ENCODE measurements at places on chromosomes 12 and 14. TPM values are rescaled to one million over a fixed set of nuclear protein-coding genes. Genes with fewer than 3 reads are reported as not detected.

RILPL2 gene
- 6.3 TPM for total RNA-seq

SERPINA3 gene
- not detected for total RNA-seq

TAS2R9 gene
- not detected for total RNA-seq

VWF gene
- total RNA-seq = not detected

HAL gene
- 0.38 TPM for total RNA-seq

PTPRB gene
- total RNA-seq = not detected

ZNF839 gene
- 11.9 TPM for total RNA-seq

OVCH1 gene
- total RNA-seq = not detected

GARIN6 gene
- total RNA-seq = not detected

PAX9 gene
- not detected for total RNA-seq

TOGARAM1 gene
- total RNA-seq = 10.7 TPM

- H3K27ac ChIP-seq = no peak overlapping the region
- no peaks in the 10 kb centered on the region for H3K36me3 ChIP-seq
- no peak for DNase-seq
- no peak overlapping the region for H3K4me3 ChIP-seq
- no peaks in the 10 kb centered on the region for H3K4me1 ChIP-seq
- peaks cover 15% of the 10 kb centered on the region for H3K27me3 ChIP-seq
Measured at GRCh38 chr12:116620492-116621191, 61.5 kb downstream of the MAP1LC3B2 start.

GRCh38 chr12:95582230-95583058 is 31.2 kb upstream of the USP44 start:
- H3K4me3 ChIP-seq = no peak overlapping the region
- H3K4me1 ChIP-seq = no peaks in the 10 kb centered on the region

- no peaks in the 10 kb centered on the region for H3K27me3 ChIP-seq
- no peak overlapping the region for H3K4me3 ChIP-seq
- DNase-seq = no peak
- no peaks in the 10 kb centered on the region for H3K4me1 ChIP-seq
Measured at GRCh38 chr12:20211541-20211940, 156.8 kb upstream of the PDE3A start.

GRCh38 chr12:102425109-102426039 is 55.0 kb downstream of the IGF1 start:
- H3K36me3 ChIP-seq = peaks cover 1% of the 10 kb centered on the region
- no peak overlapping the region for H3K27ac ChIP-seq
- no peak overlapping the region for H3K4me3 ChIP-seq
- DNase-seq = no peak
- H3K4me1 ChIP-seq = peaks cover 17% of the 10 kb centered on the region

DNA sequence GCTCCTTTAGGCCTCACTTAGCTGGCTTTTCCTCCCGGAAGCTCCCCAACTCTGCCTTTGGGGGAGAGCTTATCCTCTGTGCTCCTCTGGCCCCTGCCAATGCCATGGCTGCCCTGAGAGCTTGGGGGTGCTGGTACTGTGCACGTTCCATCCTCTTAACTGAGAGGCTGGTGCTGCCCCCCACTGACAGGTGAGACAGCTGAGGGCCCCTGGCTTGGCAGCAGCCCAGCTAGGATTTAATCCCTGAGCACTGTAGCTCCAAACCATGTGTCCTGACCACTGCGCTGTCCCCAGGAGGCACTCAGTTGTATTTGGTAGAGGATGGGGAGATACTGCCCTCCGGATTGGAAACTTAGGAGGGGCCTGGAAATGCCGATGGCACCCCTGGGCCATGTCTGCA is 46.1 kb downstream of the UBE3B start:
- no peak overlapping the region for H3K4me3 ChIP-seq
- H3K27me3 ChIP-seq = no peaks in the 10 kb centered on the region
- no peak overlapping the region for H3K27ac ChIP-seq
- H3K4me1 ChIP-seq = peaks cover 2% of the 10 kb centered on the region
- H3K36me3 ChIP-seq = peaks cover 6% of the 10 kb centered on the region
- no peak for DNase-seq

- H3K4me1 ChIP-seq = peaks cover 42% of the 10 kb centered on the region
- no peak overlapping the region for H3K4me3 ChIP-seq
- no peak for DNase-seq
- H3K27me3 ChIP-seq = peaks cover 4% of the 10 kb centered on the region
Measured at GRCh38 chr12:121089813-121090430, 42.8 kb upstream of the P2RX7 start.

GRCh38 chr12:84038242-84038641 is 874.4 kb downstream of the SLC6A15 start:
- no peak for DNase-seq
- no peak overlapping the region for H3K27ac ChIP-seq
- no peaks in the 10 kb centered on the region for H3K4me1 ChIP-seq
- H3K36me3 ChIP-seq = no peaks in the 10 kb centered on the region
- H3K4me3 ChIP-seq = no peak overlapping the region

DNA sequence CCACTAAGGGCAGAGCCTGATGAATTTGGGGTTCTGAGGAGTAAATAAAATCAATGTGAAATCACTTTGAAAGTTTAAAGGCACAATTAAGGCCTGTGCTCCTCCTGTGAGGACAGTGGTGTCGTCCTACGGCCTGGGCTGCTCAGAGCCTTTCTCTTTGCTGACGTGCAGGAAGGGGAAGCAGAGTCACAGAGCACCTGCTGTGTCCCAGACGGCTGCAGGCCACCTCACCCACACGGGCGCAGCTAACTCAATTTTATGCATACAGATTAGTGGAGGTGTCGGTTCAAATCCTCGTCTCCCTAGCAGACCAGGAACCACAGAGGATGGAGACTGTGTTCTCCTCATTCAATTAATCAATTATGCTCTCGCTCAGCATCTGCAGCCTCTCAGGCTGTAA is 11.4 kb upstream of the DLK1 start:
- H3K27me3 ChIP-seq = peaks cover 20% of the 10 kb centered on the region
- H3K4me1 ChIP-seq = no peaks in the 10 kb centered on the region
- no peak overlapping the region for H3K27ac ChIP-seq
- H3K4me3 ChIP-seq = no peak overlapping the region
- H3K36me3 ChIP-seq = no peaks in the 10 kb centered on the region

DNA sequence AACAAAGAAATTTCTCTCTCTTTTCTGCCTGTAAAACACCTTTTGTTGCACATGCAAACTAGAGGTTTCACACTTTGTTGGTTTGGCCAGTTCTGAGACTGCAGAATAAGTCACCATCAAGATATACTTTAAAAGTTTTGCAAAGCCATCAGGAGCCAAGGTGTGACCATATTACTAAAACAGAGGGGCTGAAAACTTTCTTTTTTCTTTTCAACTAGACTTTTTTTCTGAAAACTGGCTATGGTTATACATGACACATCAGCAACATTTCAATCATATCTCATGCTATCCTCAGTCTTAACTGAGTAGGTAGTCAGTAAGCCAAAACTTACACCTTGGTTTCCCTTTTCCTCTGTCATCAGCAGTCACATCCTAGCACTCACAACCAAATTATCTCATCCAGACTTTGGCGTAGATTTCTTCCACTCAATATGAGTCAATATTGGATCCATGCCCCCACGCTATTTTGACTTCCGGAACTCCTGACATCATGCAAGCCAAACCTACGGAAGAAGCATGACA is 4.1 kb upstream of the IFNG start:
- DNase-seq = no peak
- H3K36me3 ChIP-seq = peaks cover 3% of the 10 kb centered on the region
- no peaks in the 10 kb centered on the region for H3K27me3 ChIP-seq
- peaks cover 41% of the 10 kb centered on the region for H3K4me1 ChIP-seq

- H3K36me3 ChIP-seq = peaks cover 10% of the 10 kb centered on the region
- H3K4me3 ChIP-seq = no peak overlapping the region
- peaks cover 3% of the 10 kb centered on the region for H3K27me3 ChIP-seq
- H3K27ac ChIP-seq = no peak overlapping the region
- no peak for DNase-seq
Measured at GRCh38 chr12:107339487-107339886, 246.1 kb upstream of the CRY1 start.

DNA sequence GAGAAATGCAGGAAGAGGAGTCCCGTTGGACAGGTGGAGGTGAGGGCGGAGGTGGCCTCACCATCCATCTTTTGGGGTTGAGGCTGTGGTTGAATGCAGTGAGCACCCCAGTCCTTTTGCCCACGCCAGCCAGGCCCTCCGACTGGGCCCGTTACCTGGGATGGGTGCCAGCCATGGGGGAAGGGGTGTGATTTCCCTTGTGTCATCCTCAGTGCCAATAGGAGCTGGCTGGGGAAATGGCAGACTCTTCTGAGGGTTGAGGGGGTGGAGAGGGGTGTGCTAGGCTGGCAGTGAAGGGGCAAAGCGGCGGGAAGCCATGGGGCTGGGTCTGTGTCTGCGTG is 9.6 kb downstream of the KCNH3 start:
- peaks cover 6% of the 10 kb centered on the region for H3K4me1 ChIP-seq
- no peaks in the 10 kb centered on the region for H3K36me3 ChIP-seq
- H3K27ac ChIP-seq = no peak overlapping the region
- peaks cover 39% of the 10 kb centered on the region for H3K27me3 ChIP-seq
- no peak for DNase-seq

GRCh38 chr14:24798911-24799462 is 165.0 kb upstream of the GZMB start:
- H3K4me3 ChIP-seq = no peak overlapping the region
- H3K4me1 ChIP-seq = peaks cover 4% of the 10 kb centered on the region
- no peak overlapping the region for H3K27ac ChIP-seq
- peaks cover 9% of the 10 kb centered on the region for H3K27me3 ChIP-seq

DNA sequence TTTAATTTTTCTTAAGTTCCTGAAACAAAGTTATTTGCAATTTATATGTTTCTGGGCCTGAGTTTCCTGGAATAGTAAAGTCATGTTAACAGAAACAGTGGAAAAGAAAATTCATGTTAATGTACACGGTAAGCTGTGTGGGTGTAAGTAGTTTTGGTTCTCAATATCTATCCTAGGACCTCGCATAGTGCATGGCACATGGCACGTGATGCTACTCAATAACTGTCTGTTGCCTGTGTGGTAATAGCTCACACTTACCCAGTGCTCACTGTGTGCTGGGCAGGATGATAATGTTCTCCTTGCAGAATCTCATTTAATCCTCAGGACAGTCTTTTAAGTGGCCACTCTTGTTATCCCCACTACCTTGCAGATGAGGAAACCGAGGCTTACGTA is 100.7 kb downstream of the DUSP16 start:
- peaks cover 13% of the 10 kb centered on the region for H3K36me3 ChIP-seq
- peak overlapping the region; percentile 66 for H3K4me3 ChIP-seq
- peak overlapping the region; percentile 93 for H3K27ac ChIP-seq
- DNase-seq = peak; percentile 64
- peaks cover 73% of the 10 kb centered on the region for H3K4me1 ChIP-seq

- peaks cover 12% of the 10 kb centered on the region for H3K4me1 ChIP-seq
- H3K27me3 ChIP-seq = peaks cover 34% of the 10 kb centered on the region
- H3K36me3 ChIP-seq = no peaks in the 10 kb centered on the region
- DNase-seq = peak; percentile 38
- H3K27ac ChIP-seq = no peak overlapping the region
Measured at GRCh38 chr14:99685151-99685591, 1.1 kb downstream of the CYP46A1 start.
